ENCODE measurements at places on chromosomes 1 and 21. TPM values are rescaled to one million over a fixed set of nuclear protein-coding genes. Genes with fewer than 3 reads are reported as not detected.
A peak's percentile ranks its signal among the peaks of the same experiment; 100 is the strongest.

DNA sequence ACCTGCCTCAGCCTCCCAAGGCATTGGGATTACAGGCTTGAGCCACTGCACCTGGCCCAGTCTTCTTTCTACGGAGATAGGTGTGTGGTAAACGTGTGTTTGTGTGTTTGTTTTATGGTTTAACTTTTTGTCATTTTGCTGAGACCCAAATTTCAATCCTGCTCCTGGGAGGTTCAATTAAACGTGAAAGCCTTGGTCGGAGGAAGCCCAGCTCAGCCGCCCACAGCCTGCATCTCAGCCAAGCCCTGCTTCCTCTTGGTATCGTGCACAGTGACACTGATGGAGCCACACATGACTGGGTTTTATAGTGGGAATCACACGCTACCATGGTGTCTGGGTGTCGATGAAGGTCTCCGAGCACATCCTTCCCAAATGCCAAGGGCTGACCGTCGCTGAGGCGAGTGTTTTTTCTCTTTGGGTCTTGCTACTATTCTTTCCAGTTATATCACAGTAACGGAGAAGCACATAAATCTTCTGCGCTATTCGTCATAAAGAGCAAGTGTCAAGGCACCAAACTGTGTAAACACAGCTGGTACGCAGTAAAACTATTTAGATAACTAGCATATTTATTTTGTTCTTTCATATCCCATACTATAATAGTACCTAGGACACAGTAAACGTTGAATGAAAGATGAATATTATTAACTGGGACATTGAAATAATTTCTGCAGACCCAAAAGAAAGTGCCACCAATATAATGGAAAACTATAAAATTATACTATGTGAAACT is 39.3 kb downstream of the HLCS start:
- no peak for DNase-seq

Gene FGR
- total RNA-seq = 38.8 TPM

- DNase-seq = no peak
These were observed 29.0 kb upstream of the PRRX1 start for GRCh38 chr1:170634824-170635410.

Gene KLHDC7A
- total RNA-seq = 0.38 TPM

DNA sequence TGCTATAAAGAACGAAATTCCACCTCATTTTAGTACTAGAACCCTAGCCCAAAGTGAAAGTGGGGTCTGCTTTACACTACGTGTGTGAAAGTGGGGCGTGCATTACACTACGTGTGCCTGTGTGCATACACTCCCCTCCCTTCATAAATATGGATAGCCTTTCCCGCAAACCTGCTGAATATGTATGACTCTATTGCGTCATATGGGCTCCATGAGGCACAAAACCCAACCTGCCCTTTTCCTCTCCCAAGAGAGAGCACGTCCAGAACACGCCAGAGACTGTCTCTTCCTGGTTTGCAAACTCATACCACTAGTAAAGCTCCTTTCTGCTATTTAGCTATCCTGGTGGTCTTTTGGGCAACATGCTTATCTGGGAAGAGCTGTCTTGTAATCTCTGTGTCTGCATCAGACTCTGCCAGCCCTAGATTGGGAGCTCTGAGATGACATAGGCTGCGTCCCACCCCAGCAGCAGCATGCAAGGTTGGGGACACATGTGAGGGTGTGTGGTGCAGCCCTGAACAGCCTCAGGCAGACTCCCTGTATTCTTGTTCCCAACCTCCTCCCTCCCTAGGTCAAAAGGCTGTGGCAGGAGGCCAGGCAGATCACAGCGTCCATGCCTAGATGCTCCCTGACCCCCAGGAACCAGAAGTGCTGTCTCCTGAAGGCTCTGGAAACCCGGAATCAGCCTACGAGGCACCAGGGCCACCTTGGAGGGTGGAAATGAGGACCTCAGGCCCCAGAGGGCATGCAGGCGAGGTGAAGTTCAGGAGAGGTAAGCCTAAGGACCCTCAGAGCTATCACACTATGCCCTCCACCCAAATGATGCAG is 12.3 kb upstream of the PADI1 start:
- DNase-seq = no peak

DNA sequence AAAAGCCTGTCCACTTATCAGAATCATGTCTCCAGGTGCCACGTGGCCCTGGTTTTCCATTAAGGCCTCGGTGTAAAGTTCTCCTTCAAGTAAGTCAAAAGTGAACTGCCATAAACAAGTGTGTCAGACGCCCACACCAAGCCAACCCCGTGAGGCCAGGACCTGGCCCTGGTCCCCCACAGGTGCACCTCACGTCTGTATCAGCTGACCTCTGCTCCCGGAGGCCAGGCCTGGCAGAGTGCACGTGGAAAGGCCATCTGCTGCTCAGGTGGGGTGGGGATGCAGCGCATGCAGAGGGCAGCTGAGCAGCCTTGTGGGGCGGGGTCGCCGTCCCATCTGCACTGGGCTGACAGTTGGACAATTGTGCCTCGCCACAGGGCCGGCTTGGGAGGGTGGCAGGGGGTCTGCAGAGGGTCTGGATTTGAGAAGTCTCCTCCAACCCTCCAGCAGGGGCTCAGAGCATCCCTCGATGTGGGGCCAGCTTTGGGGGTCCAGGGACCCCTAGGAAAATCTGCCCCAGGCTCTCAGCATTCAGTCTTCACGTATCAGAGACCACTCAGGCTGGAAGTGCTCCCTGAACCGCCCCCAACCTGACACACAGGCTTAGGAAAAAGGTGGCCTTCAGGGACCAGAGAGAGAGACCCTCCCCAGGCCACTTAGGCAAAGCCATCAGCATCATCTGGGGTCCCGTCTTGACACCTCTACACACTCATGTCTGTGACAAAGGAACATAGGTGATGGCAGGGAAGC is 3.0 kb downstream of the SLC19A1 start:
- peak; percentile 78 for DNase-seq

DNA sequence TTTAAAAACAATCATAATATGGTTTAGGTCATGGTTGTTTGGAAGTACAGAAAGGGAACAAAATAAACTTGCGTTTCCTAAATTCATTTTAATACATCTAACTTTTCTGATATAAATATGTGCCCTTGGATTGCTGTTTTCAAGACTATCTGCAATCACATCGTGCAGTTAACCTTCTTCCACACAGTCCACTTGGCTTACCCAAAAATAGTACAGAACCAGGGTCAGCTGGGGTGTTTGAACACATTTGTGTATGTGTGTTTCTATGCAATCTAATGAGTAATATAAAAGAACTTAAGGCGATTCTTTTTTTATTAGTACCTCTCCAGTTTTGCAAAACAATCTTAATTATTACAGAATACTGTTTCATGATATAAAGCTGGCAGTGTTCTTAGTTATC is 19.9 kb downstream of the SAMSN1 start:
- DNase-seq = no peak

GRCh38 chr1:79100385-79100784 is 93.9 kb upstream of the ADGRL4 start:
- DNase-seq = no peak

Gene RHBDL2
- total RNA-seq = not detected

Gene GSTM5
- total RNA-seq = not detected

- DNase-seq = no peak
These were observed 102.7 kb downstream of the LYST start for GRCh38 chr1:235763962-235764361.

- DNase-seq = peak; percentile 36
These were observed 12.0 kb downstream of the TRPM2 start for GRCh38 chr21:44365251-44365966.

- no peak for DNase-seq
These were observed 72.2 kb upstream of the COL6A1 start for GRCh38 chr21:45909238-45909988.

Gene SPTA1
- not detected for total RNA-seq

DNA sequence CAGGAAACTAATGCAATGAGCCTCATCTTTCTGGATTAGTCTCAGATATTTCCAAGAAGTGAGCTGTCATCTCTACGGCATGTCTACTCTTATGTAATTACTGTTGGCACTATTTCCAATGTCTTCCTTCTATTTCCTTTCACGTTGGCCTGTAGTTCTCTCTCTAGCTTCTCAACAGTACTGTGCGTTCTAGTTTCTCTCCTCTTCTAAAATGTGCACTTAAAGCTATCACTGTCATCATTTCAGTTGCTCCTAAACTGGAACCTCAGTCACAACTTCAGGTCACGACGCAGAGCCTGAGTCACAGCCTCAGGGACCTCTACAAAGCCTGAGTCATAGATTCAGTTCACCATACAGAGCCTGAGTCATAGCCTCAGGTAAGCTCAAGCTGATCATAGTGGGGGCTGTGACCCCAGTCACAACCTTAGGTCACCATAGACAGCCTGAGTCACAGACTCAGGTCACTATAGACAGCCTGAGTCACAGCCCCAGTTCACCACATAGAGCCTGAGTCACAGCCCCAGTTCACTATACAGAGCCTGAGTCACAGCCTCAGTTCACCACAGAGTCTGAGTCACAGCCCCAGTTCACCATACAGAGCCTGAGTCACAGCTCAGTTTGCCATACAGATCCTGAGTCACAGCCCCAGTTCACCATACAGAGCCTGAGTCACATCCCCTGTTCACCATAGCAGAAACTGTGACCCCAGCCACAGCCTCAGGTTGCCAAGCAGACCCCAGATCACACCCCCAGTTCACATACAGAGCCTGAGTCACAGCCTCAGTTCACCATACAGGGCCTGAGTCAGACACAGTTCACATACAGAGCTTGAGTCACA is 13.0 kb downstream of the WNT9A start:
- no peak for DNase-seq

DNA sequence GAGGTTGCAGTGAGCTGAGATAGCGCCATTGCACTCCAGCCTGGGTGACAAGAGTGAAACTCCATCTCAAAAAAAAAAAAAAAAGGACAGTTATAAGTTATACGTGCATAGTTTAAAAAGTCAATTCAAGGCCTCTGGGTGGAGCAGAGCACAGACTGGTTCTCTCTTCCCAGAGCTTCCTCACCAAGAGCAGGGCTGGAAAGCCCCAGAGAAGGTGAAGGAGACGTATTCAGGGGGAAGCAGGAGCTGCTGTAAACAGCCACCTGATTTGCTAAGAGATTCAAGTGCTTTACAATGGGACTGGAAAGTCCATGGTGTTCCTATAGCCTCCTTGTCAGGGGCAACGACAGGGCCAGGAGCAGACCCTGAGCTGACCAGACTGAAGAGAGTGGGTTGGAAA is 85.0 kb upstream of the LYST start:
- no peak for DNase-seq

DNA sequence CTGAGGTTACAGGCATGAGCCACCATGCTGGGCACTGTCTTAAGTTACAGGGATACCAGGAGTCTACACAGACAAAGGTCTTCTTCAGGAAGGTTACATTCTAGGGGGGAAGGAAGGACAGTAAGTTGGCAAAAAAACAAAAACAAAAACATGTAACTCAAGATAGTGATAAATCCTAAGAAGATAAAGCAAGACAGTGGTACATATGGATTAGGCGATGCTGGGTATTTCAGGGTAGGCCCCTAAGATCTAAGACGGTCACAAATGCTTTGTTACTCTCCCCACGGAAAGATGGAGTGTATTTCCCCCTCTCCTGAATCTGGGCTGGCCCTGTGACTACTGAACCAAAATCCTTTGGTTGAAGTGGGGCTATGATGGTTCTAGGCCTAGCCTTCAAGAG is 8.2 kb downstream of the CLCC1 start:
- no peak for DNase-seq

DNA sequence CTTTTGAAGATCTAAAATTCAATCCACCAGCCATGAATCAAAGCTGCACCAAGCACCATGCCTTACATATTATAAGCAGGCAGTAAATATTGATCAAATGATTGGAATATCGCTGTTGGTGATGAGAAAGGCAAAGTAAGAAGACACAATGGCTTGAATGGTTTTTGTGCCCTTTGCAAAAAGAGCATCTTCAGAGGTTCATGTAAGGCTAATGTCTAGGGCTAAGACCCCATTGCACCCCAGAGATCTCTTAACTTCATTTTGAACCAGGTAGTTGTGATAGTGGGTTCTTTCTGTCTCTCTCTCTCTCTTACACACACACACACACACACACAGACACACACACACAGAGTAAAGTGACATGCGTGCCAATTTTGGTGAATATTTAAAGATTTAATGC is 12.0 kb downstream of the PROX1 start:
- no peak for DNase-seq
